HCT116 (cell line): ENCODE measurements at places on chromosomes 7 and 10. TPM values are rescaled to one million over a fixed set of nuclear protein-coding genes. Genes with fewer than 3 reads are reported as not detected.

Gene KCP
- total RNA-seq: 1.6 TPM

Gene TRIP6
- 102 TPM for total RNA-seq

Gene GOT1
- total RNA-seq: 135 TPM

Gene PON3
- 2.6 TPM for total RNA-seq

Gene SEMA3C
- total RNA-seq: 25.3 TPM

Gene PFKP
- total RNA-seq: 237 TPM

Gene MLXIPL
- total RNA-seq: 79.4 TPM
